ENCODE measurements at places on chromosomes 11 and 22.

DNA sequence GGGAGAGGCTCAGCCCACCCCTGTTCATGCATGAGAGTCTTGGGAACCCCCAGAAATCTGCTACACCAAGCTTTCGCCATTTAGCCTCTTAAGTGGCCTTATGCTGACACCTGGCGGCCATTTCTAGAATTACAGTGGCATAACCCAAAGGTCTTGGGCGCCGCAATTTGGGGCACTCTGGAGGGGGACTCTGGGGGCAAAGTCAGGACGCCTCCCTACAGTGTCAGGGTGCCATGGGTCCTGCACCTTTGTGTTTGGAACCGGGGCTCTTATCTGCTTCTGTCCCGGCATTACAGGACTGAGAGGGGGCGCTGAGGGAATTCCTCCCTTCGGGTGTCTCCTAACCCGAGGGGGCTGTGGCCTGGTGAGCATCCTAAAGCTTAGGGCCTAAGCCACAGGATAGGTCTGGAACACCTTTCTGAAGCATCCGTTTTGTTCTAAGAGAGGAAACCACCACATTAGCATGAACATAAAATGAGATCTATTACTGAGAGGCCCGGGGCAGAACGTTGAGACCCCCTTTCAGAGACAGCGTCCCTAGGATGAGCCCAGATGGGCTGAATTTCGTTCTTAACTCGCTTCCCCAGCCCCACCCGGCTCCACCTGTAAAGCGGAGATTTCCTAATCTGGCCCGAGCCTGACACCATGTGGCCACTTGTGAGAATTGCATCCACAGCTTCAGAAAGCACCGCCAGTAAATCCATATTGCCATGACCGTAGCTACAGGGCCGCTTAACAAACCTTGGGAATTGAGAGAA lies 9.3 kb downstream of the INS start:
- peak; percentile 35 for DNase-seq

GRCh38 chr11:94100253-94100652 lies 28.4 kb upstream of the PANX1 start:
- no peak for DNase-seq

GRCh38 chr11:8070417-8071115 lies 10.4 kb upstream of the TUB start:
- no peak for DNase-seq

- DNase-seq, result no peak
Observed at GRCh38 chr22:50146439-50147238, 23.9 kb upstream of the PANX2 start.

DNA sequence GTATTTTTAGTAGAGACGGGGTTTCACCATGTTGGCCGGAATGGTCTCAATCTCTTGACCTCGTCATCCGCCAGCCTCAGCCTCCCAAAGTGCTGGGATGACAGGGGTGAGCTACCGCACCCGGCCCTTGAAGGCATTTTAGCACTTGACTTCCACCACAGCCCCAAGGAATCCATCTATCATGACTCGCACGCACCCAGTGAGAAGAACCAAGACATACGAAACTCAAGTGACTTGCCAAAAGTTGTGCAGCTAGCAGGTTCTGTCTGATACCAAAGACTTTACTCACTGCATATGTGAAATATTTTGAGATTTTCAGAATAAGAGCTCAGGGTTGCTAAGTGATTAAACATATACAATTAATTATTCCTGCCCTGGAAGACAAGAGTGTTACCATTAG lies 21.0 kb downstream of the FLI1 start:
- DNase-seq, result no peak

GRCh38 chr11:18471995-18472394 lies 16.3 kb downstream of the LDHAL6A start:
- DNase-seq, result no peak

- no peak for DNase-seq
Observed at GRCh38 chr22:29267462-29267857, 321 bp downstream of the RHBDD3 start.

- no peak for DNase-seq
Observed at GRCh38 chr22:50184004-50184901, 1.5 kb upstream of the TRABD start.

All from NCI-H2107 (cell line).